ENCODE measurements at places on chromosomes 2 and 18. TPM values are rescaled to one million over a fixed set of nuclear protein-coding genes. Genes with fewer than 3 reads are reported as not detected.

The LRATD1 gene
- 9.6 TPM for polyA plus RNA-seq

The ALK gene
- 0.07 TPM for polyA plus RNA-seq

DNA sequence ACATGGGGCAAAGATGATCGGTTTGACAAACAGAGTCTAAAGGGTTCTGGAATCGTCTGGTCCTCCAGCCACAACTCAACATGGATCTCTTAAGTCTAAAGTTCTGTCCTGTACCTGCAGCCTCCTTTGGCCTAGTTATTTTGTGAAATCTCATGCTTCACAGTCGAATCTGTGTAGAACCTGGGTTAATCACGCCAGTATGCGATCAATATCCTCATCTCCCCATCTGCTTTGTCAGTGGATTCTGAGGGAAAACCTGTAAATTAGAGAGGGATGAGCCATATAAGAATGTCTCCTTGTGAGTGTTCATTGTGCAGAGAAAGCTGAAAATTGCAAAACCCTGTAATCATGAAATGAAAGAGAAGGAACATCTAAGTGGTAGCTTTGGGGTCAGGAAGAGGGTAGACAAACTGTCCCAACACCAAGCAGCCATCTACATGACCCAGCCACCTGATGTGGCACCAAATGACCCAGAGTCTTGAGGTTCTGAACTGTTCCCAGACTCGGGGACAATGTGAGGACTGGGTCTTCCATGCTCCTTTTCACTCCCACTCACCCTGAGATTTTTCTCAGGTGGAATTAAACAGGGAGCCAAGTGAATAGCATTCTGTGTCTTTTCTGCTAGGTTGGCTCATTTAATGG lies 175.6 kb downstream of the ALPK2 start:
- no peak for DNase-seq

DNA sequence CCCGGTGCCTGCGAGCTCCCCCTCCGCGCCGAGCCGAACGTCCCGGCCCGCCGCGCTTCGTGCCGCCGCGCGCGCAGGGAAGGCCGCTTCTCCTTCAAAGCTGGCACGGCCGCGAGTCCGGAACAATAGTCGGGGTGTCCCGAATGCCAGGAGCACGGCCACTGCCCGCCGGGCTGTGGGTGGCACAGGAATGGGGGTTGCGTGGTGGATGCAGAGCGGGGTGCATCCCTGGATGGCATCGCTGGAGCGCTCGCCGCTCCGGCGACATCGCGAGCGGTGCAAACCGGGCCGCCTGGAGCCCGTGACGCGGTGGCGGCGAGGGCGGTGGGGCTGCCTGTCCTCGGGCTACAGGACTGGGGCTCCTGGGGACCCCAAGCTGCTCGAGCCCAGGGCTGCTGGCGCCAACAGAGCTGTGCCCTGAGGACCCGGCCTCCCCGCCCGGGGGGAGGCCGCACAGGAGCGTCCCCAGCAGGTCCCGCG lies 1.1 kb upstream of the SATB2 start:
- no peak for DNase-seq

DNA sequence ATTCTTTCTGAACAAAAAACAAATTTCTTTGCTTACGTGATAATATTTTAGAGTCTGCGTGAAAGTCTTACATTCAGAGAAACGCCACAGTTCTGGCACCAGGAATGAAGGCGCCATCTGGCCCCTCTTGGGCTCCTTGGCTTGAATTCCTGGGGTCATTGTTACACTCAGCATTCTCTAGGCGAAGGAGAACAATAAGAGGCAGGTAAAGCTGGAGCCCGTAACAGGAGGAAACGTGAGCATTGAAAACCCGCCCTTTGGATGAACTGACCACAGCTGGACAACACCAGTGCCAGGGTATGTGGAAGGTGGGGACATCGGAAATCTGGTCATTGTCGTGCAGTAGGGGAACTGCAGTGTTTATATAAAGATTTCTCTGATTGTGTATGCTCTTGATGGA lies 144.8 kb downstream of the RNF152 start:
- DNase-seq = no peak

- DNase-seq = no peak
Measured at GRCh38 chr2:37916512-37917082, 8.5 kb upstream of the RMDN2 start.

GRCh38 chr18:63142594-63143225 lies 176.9 kb downstream of the BCL2 start:
- no peak for DNase-seq

The RGPD4 gene
- not detected for polyA plus RNA-seq

- no peak for DNase-seq
Measured at GRCh38 chr2:188294352-188294926, 2.8 kb downstream of the GULP1 start.

DNA sequence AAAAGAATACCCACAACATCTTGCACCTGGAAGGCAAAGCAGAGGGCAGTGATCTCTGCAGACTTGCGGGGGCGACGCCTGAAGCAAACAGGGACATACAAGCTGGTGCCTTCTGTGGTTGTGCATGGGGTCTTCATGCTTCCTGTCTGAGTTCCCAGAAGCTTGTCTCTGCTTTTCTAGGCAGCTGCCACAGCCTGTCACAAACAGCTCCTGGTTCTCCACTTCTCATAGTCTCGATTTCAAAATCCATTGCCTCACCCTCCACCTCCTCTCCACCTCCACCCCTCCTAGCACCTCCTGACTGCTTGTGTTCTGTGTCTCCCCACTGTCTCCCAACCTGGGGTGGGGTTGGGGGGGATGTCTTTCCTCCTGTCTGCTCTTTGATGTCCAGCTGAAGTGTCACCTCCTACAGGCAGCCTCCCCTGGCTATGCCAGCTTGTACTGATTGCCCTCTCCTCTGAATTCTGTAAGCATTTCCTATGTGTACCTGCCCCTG lies 1.7 kb upstream of the PROC start:
- no peak for DNase-seq

- DNase-seq = no peak
Measured at GRCh38 chr2:129782633-129782990, 196.9 kb upstream of the RAB6C start.

DNA sequence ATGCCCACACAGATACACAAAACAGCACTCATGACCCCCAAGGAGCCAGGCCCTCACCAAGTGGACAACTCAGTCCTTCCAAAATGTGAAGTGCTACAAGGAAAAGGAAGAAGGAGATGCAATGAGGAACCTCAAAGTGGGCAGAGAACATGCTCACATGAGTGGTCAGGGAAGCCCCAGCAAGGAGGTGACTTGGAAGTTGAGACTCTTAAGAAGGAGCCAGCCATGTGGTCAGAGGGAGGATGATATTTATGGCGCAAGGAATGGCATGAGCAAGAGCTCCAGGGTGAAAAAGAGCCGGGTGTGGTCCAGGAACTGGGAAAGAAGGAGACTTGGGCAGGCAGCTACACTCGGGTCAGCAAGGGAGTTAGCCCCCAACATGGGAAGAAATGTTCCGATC lies 30.0 kb upstream of the KLHL29 start:
- no peak for DNase-seq

- DNase-seq = no peak
Measured at GRCh38 chr2:152485954-152486736, 151.2 kb downstream of the FMNL2 start.

DNA sequence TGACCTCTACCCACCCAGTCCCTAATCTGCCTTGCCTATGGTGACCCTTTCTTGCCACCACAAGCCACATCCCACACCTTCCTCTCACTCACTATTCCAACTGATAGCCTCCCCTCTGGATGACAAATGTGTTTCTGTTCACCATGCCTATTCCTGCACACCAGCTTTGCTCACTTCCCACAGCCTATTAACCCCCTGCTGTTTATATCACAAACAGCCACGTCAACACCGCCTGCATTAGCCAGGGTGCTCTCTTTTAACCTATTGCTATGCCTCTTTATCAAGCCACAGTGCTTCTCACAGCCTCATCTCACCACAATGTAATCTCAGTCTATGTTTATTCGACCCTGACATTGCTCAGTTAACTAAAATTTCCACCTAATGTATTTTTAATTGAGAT lies 271.8 kb downstream of the SUCLG1 start:
- no peak for DNase-seq

- peak; percentile 94 for DNase-seq
Measured at GRCh38 chr2:72825257-72826155, at the start of gene EXOC6B. TSS of gene EXOC6B (minus strand) at chr2:72826033.

DNA sequence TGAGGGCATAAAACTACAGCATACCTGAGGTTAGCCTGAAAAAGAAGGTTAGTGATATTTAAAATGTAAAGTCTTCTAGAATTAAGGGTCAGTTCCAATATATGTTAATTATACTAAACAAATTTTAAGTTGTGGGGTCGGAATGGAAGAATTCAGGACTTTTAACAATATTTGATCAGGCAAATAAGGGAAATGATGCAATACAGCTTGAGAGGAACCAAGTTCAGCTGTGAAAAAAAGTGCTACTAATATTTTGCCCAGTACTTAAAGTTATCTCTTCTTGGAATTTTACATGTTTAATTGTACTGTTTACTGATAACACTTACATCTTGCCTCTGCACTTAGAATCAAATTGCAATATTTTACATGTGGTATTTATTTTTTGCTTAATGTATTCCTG lies 345.5 kb upstream of the CWC22 start:
- no peak for DNase-seq

GRCh38 chr18:49588971-49589370 lies 27.1 kb downstream of the LIPG start:
- DNase-seq = no peak

DNA sequence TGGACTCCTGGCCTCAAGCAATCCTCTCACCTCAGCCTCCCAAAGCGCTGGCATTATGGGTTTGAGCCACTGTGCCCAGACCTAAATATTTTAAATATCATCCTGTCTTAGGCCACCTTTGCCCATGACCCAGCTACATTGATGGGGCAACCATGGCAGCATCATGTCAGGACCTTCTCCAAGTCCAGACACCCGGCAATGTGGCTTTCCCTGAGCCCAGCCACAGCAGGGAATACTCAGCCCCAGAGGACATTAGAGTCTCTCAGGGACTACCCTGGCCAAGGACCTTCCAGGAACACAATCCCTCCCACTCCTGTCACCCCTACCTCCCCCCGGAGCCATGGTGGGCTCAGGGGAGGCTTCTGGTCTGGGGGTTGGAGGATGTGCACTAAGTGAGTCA lies 72.8 kb downstream of the SMAD7 start:
- DNase-seq = no peak

The TDRD15 gene
- polyA plus RNA-seq = not detected

DNA sequence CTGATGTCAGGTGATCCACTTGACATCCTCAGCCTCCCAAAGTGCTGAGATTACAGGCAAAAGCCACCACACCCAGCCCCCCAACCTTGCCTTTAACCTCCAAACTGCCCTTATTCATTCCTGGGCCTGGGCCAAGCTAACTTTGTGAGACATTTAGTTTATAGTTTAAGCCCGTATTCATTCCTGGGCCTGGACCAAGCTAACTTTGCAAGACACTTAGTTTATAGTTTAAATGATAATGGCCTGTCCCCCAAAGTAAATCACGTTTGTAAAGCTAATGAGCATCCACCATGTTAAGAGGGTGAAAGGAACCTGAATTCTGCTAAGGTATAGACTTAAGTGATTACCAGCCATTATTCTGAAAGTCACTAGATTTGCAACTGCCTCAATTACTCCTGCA lies 68.7 kb downstream of the NEURL3 start:
- no peak for DNase-seq

The ACVR1C gene
- polyA plus RNA-seq = 1.8 TPM

- no peak for DNase-seq
Measured at GRCh38 chr2:182426918-182427240, at the start of gene PDE1A. TSS of gene PDE1A (minus strand) at chr2:182427036.

The DARS1 gene
- 70.7 TPM for polyA plus RNA-seq

GRCh38 chr2:165562233-165562632 lies 92.7 kb downstream of the CSRNP3 start:
- DNase-seq = no peak

DNA sequence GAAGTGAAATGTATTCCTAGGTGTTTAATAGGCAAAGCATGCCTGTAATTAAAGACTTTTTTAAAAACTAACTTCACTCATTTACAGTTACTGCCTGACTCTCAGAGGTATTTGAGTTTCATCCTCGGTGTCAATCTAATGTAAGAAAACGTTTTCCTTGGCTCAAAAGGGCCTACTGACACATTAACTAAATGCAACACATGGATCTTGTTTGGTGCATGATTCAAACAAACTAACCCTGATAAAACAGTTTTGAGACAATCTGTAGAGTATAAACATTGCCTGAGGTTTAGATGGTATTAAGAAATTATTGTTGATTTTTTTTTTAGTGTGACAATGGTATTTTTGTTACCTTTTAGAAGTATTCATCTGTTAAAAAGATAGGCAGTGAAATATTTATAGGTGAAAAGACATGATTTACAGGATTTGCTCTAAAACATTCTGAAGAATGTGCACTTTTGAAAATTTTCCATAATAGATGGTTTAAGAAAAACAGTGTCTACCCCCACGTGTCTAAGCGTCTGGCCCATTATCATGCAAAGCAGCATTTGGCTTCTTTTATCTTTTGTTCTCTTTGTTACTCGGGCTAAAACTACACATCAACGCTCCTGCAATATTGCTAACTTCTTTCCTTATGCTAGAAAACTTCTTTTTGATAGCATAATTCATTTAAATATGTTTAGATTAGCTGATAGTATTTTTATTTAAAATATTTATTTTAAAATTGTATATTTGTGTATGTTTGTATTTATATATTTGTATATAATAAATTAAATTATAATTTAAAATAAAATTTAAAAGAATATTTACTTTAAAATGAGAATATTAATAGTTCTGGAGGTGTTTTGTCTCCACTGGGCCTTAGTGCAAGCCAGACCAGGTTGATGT lies 160.2 kb upstream of the NDUFV2 start:
- DNase-seq = no peak

- DNase-seq = no peak
Measured at GRCh38 chr2:165406173-165406572, 63.3 kb upstream of the CSRNP3 start.

GRCh38 chr2:215602997-215603396 lies 167.1 kb upstream of the FN1 start:
- no peak for DNase-seq
